Sigmoid colon (tissue), 7 donors: ENCODE measurements at places on chromosomes 16 and 17. TPM values are rescaled to one million over a fixed set of nuclear protein-coding genes. Genes with fewer than 3 reads are reported as not detected.

- no peaks in the 10 kb centered on the region for H3K36me3 ChIP-seq
- H3K4me3 ChIP-seq = peak overlapping the region; percentile 13
- peaks cover 57% of the 10 kb centered on the region for H3K4me1 ChIP-seq
- H3K27ac ChIP-seq = peak overlapping the region; percentile 92
- no peak for DNase-seq
Observed at GRCh38 chr16:48607056-48607825, 2.7 kb downstream of the N4BP1 start.

GRCh38 chr17:15742051-15742795, 10.1 kb downstream of the TBC1D26 start:
- H3K27ac ChIP-seq = no peak overlapping the region
- H3K27me3 ChIP-seq = no peaks in the 10 kb centered on the region
- no peak overlapping the region for H3K4me3 ChIP-seq
- no peak for DNase-seq

DNA sequence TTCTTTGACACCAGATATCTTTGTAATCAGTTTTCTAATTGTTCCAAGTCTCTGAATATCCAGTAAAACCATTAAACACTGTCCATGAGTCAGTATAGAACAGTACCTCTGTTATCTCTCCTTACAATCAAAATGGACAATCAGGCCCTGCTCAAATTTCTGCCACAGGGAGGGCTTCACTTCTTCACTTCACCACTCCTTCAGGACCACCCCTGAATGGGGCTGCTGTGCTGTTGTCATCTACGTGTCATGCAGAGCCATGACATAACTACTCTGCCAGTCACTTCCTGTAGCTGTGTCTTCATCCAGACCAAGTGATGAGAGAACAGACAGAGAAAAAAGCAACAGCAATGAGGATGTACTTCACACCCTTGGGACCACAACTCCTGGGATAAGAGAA, 116.9 kb downstream of the TANC2 start:
- H3K4me3 ChIP-seq = no peak overlapping the region
- DNase-seq = no peak
- H3K4me1 ChIP-seq = no peaks in the 10 kb centered on the region
- no peaks in the 10 kb centered on the region for H3K36me3 ChIP-seq
- H3K27me3 ChIP-seq = no peaks in the 10 kb centered on the region

DNA sequence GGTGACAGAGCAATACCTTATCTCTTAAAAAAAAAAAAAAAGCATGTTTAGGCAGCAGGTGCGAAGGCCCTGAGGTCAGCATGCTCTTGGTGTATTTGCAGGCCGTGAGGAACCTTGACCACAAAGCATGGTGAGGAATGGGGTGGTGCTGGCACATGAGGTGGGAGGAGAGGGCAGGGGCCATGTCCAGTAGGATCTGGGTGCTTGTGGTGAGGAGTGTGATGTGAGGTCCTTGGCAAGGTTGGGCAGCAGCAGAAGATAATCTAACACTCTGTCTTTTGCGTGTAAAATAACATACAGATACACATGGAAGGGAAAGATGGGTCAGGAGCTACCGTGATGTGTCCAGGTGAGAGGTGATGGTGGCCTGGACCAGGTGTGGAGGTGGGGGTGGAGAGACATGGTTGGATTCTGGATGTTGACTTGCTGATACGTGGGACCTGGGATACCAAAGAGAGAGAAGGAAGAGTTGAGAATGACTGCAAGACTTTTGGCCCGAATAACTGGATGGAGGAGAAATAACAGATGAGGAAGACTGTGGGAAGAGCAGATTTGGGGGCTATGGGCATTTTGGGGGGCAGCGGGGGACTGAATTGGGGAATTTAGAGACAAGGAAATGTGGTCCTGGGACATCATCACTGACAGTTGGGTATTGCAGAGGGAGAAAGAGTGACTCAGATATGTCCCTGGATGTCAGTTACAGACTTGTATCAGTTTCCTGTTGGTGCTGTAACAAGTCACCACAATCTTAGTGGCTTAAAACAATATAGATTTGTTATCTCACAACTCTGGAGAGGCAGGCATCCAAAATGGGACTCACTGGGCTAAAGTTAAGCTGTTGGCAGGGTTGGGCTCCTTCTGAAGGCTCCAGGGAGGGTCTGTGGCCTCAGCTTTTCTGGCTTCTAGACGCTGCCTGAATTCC, 274.9 kb downstream of the HAPSTR1 start:
- no peaks in the 10 kb centered on the region for H3K27me3 ChIP-seq
- H3K36me3 ChIP-seq = no peaks in the 10 kb centered on the region
- H3K4me3 ChIP-seq = no peak overlapping the region
- peaks cover 9% of the 10 kb centered on the region for H3K4me1 ChIP-seq

- H3K36me3 ChIP-seq = no peaks in the 10 kb centered on the region
- no peaks in the 10 kb centered on the region for H3K27me3 ChIP-seq
- DNase-seq = peak; percentile 91
Observed at GRCh38 chr17:75131278-75132017, at the start of gene NT5C. Gene NT5C (minus strand): TSS chr17:75131742. CDS start chr17:75131707, 35 bp downstream.

GRCh38 chr16:72597938-72598337, 426.0 kb upstream of the PMFBP1 start:
- H3K4me1 ChIP-seq = no peaks in the 10 kb centered on the region
- H3K27me3 ChIP-seq = no peaks in the 10 kb centered on the region
- H3K36me3 ChIP-seq = no peaks in the 10 kb centered on the region
- H3K27ac ChIP-seq = no peak overlapping the region
- no peak for DNase-seq

The SOST gene
- not detected for total RNA-seq

The ARL17B gene
- total RNA-seq = 16.3 TPM

- no peak overlapping the region for H3K4me3 ChIP-seq
- H3K4me1 ChIP-seq = no peaks in the 10 kb centered on the region
- H3K27ac ChIP-seq = no peak overlapping the region
- peaks cover 12% of the 10 kb centered on the region for H3K27me3 ChIP-seq
- no peaks in the 10 kb centered on the region for H3K36me3 ChIP-seq
Observed at GRCh38 chr17:58270476-58271215, 10.1 kb downstream of the MPO start.

The NPIPA8 gene
- total RNA-seq = 5.4 TPM

DNA sequence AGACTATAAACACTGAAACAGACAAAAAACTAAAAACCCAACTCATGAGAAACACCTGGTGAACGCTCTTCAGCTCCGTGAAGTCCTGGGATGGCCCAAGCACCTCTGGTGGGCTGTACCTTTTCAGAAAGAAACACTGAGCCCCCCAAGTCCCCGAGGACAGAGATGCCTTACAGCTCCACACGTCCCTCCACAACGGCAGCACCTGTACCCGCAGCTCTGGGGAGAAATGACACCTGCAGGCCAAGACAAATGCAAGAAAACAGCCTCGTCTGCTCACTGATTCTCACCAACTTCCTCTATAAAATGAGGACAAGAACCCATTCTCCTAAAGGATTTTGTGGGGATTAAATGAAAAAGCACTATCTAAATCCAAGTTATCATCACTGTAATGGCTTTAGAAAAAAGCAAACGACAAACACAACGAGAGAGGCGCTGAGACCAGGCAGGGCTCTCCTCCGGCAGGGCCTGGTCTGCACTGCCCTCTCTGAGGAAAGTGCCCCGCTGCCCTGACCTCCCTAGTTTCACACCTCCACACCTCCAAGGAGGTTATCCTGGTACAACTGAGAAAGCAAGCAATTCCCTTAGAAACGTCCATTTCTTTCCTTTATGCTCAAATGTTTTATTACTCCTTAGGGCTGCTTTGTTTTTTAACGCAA, 114.9 kb downstream of the ZNF778 start:
- H3K4me1 ChIP-seq = peaks cover 60% of the 10 kb centered on the region
- no peaks in the 10 kb centered on the region for H3K27me3 ChIP-seq
- peak; percentile 40 for DNase-seq
- peak overlapping the region; percentile 62 for H3K27ac ChIP-seq

DNA sequence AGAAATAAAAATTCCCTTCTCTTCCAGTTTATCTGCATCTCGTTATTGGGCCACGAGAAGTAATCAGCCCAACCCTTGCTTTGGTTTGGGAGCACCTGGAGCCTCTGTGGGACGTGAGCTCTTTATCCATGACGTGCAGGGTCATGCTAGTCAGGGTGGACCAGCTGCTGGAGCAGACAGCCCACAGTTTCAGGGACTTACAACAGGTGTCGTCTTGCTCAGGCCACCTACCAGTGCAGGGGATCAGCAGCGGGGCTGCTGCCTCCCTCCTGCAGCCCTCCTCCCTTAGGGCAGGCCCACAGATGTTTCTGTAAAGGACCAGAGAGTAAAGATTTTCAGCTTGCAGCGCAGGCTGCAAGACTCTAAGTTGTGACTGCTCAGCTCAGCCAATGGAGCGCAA, 16.9 kb downstream of the ADAD2 start:
- no peaks in the 10 kb centered on the region for H3K36me3 ChIP-seq
- H3K4me3 ChIP-seq = no peak overlapping the region
- H3K4me1 ChIP-seq = no peaks in the 10 kb centered on the region
- no peak for DNase-seq

DNA sequence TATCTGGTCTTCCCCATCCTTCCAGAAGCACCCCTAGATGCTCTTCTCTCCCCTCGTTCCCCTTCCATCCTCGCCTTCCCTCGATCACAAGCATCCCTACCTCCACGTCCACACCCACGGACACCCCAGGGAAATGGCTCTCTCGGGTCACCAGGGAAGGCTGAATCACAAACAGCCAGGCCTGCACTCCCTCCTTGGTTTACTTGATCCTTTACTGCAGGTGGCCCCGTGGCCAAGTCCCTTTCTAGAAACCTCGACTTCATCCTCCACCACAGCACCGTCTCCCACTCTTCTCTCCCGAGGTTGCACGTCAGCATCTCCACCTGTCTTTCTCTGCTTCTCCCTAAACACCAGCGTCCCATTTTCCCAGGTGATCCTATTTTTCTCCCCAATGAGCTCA, 6.5 kb upstream of the RBFOX3 start:
- DNase-seq = peak; percentile 40
- H3K27me3 ChIP-seq = no peaks in the 10 kb centered on the region
- peaks cover 13% of the 10 kb centered on the region for H3K4me1 ChIP-seq
- H3K36me3 ChIP-seq = no peaks in the 10 kb centered on the region
- H3K4me3 ChIP-seq = no peak overlapping the region

DNA sequence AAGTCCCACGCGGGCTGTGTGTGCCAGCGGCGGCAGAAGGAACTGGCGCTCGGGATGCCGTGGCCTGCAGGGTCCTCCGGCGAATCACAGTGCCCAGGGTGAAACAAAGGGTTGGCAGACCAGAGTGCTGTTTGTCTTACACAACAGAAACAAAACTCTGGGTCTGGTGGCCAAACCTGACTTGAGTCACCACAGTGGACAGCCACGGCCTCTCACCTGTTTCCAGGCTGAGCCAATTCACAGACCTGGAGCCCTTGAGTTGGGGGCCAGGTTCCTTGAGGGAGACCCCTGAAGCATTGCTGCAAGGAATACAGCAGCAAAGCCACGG, 2.1 kb upstream of the CHMP6 start:
- H3K36me3 ChIP-seq = peaks cover 9% of the 10 kb centered on the region
- no peak for DNase-seq
- H3K27ac ChIP-seq = no peak overlapping the region
- no peak overlapping the region for H3K4me3 ChIP-seq
- H3K4me1 ChIP-seq = peaks cover 66% of the 10 kb centered on the region
- H3K27me3 ChIP-seq = no peaks in the 10 kb centered on the region

GRCh38 chr16:56066617-56067016, 124.7 kb upstream of the GNAO1 start:
- no peak overlapping the region for H3K4me3 ChIP-seq
- H3K4me1 ChIP-seq = no peaks in the 10 kb centered on the region
- no peaks in the 10 kb centered on the region for H3K36me3 ChIP-seq
- no peak for DNase-seq

- DNase-seq = no peak
- peaks cover 78% of the 10 kb centered on the region for H3K36me3 ChIP-seq
- no peak overlapping the region for H3K4me3 ChIP-seq
- H3K27me3 ChIP-seq = no peaks in the 10 kb centered on the region
- peaks cover 16% of the 10 kb centered on the region for H3K4me1 ChIP-seq
Observed at GRCh38 chr17:42000413-42001133, 16.7 kb downstream of the DNAJC7 start.

DNA sequence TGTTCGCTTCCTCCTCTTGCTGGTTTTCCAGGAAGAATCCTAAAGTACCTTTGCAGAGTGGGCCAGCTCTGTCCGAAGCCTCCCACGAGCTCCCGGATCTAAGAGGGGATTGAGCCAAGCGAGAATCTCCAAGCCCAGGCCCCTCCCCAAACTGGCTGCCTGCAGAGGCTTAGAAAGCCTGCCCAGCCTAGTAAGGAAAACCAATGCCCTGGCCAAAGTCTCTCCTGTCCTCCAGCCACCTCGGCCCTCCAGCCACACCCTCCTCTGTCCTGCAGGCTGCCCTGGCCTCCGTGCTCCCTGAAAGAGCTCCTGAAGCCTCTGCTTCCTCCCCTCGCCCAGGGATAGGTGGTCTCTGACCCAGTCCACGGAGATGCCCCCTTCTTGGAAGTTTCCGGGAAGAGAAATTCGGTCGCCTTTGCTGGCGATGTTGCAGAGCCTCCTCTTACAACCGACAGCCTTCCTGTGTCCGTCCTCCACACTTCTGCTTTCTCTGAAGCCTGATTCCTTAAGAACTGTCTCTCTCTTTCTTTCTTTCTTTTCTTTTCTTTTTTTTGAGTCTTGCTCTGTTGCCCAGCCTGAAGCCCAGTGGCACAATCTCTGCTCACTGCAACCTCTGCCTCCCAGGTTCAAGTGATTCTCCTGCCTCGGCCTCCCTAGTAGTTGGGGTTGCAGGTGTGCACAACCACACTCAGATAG, 54.9 kb upstream of the TOB1 start:
- H3K36me3 ChIP-seq = no peaks in the 10 kb centered on the region
- peak overlapping the region; percentile 86 for H3K27ac ChIP-seq
- no peaks in the 10 kb centered on the region for H3K4me1 ChIP-seq
- H3K4me3 ChIP-seq = no peak overlapping the region
- DNase-seq = no peak

The SCRN2 gene
- total RNA-seq = 23.9 TPM

- H3K4me1 ChIP-seq = peaks cover 47% of the 10 kb centered on the region
- no peak for DNase-seq
- H3K27ac ChIP-seq = peak overlapping the region; percentile 62
- peak overlapping the region; percentile 33 for H3K4me3 ChIP-seq
Observed at GRCh38 chr17:48605409-48605919, 678 bp upstream of the HOXB6 start.

The MMP2 gene
- 142 TPM for total RNA-seq

The OR2C1 gene
- 0.55 TPM for total RNA-seq

DNA sequence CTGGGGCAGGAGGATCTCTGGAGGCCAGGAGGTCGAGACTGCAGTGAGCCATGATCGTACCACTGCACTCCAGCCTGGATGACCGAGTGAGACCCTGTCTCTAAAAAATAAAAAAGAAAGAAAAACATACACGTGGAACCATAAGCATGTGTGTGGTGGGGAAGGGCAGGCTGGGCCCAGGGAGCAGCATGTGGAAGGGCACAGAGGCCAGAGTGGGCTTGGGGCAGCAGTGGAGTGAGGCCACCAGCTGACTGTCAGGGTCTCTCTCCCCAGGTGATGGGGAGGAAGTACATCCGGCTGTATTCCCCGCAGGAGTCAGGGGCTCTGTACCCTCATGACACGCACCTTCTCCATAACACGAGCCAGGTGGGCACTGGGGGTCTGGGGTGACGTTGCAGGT, 16.8 kb downstream of the KDM8 start:
- no peak overlapping the region for H3K27ac ChIP-seq
- no peak for DNase-seq
- no peaks in the 10 kb centered on the region for H3K27me3 ChIP-seq
- no peaks in the 10 kb centered on the region for H3K4me1 ChIP-seq
- no peak overlapping the region for H3K4me3 ChIP-seq
- H3K36me3 ChIP-seq = no peaks in the 10 kb centered on the region

The EME1 gene
- not detected for total RNA-seq
